ENCODE measurements at places on chromosomes 3 and 15.
A peak's percentile ranks its signal among the peaks of the same experiment; 100 is the strongest.

DNA sequence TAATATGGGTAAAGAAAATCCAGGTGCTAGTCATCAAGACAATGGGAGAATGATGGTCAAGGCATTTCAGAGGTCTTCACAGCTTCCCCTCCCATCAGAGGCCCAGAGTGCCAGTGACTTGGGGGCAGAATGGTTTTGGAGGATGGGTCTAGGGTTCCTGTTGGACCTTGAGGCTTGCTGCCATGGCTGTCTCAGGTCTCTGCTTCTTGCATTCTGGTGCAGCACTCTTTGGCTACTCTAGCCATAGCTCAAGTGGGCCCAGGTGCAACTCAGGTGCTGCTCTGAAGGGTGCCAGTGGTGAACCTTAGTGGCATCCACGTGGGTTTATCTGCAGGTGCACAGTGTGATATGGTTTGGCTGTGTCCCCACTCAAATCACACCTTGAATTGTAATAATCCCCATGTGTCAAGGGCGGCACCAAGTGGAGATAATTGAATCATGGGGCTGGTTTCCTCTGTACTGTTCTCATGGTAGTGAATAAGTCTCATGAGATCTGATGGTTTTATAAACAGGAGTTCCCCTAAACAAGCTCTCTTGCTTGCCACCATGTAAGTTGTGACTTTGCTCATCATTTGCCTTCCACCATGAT is 48.5 kb upstream of the PEX5L start:
- DNase-seq: no peak

GRCh38 chr3:159301961-159302360 is 500.1 kb downstream of the MFSD1 start:
- no peak for DNase-seq

GRCh38 chr3:177838766-177839350 is 641.6 kb upstream of the TBL1XR1 start:
- no peak for DNase-seq

- DNase-seq: no peak
These were observed 15.4 kb downstream of the BCL2L10 start for GRCh38 chr15:52097180-52097579.

- DNase-seq: no peak
These were observed 74.6 kb downstream of the IQSEC1 start for GRCh38 chr3:12998648-12999047.

DNA sequence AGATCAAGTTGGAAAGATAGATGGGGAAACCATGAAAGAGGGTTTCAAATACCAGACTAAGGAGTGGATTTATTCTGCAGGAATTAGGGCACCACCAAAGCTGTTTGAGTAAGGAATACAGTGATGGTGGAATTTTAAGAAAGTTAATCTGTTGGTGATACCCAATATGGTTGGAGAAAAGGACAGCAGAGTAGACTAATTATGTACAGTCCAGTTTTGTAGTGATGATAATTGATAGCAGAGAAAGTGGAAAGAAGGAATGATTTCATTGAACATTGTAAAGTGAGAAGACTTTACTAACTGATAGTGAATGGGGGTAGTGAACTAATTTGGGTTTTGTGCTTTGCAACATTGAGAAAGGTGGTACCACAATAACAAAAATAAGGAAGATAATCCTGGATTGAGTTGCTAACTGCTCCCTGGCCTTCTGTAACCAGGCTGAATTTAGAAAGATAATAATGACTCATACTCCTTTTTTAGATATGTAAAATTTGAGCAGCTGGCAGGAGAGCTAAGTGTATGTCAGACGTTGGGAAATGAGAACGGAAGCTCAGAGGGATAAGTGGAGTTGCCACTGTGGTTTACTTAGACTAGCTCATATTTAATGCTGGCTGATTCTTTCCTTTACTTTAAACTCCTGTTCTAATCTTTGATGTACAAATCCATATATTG is 16.9 kb downstream of the TCAIM start:
- DNase-seq: peak; percentile 29

DNA sequence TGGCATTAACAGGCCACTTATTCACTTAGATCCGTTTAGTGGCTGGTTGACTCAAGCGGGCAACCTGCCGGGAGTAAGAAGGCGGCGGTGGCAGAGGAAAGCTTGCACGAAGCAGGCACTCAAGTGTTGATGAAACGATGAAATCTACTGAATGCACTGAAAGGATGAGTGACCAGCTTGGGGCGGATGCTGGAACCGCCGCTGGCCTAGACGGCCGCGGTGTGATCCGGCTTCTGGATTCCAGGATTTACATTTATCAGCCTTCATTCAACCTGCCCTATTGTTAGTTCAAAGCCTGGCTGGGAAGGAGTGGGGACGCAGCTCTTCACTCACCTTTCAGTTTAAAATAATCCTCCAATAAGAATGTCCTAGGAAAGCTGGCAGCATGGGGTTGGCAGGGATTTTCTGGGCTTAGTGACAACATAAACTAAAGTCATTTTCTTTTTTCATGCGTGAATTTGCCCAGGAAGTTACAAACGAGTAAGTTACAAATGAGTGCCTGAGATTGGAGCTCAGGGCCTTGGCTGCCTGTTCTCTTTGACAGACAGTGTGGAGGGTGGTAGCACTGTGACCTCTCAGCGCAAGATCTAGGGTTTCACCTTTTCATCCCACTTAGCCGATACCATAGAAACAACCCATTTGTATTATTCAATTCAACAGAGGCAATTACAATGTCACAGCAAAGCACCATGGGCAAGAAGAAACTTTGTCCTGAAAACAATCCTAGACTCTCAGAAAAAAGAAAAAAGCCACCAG is 1.1 kb upstream of the PLCH1 start:
- peak; percentile 75 for DNase-seq

GRCh38 chr3:94323596-94323995 is 260.7 kb downstream of the NSUN3 start:
- no peak for DNase-seq

DNA sequence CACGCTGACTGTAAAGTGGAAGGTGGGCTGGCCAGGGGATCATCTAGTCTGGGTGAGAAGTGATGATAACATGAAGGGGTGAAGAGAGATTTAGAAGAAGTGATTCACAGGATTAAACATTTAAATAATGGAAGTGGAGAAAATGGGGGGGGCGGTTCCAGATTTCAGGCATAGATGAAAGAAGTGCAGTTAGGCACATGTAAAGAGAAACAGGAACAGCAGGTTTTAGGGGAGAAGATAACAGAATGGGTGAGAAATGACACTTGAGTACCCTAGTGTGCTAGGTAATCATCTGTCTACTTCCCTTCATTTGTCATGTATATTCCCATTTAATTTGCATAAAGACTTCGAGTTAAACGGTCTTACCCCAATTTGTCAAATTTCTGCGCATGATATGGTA is 15.3 kb downstream of the B3GNT5 start:
- DNase-seq: no peak

DNA sequence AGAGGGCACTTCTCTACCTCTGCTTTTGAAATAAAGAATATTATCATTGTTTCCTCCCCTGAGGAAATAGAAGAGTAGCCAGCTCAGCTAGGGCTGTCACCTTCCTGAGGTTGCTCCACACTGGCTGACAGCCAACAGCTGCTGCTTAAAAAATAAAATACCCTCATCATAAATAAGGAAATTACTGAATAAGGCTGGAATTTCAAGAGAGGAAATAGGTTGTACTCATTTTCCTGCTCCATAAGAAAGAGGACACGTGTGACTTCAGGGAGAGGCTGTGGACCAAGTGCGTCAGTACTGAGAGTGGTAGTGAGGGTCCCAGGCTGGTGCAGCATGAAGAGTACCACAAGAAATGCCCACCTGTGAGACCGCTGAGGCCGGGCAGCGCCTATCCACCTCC is 8.1 kb upstream of the C2CD4B start:
- DNase-seq: no peak

- no peak for DNase-seq
These were observed 114.6 kb downstream of the LRRK1 start for GRCh38 chr15:101033801-101034200.

DNA sequence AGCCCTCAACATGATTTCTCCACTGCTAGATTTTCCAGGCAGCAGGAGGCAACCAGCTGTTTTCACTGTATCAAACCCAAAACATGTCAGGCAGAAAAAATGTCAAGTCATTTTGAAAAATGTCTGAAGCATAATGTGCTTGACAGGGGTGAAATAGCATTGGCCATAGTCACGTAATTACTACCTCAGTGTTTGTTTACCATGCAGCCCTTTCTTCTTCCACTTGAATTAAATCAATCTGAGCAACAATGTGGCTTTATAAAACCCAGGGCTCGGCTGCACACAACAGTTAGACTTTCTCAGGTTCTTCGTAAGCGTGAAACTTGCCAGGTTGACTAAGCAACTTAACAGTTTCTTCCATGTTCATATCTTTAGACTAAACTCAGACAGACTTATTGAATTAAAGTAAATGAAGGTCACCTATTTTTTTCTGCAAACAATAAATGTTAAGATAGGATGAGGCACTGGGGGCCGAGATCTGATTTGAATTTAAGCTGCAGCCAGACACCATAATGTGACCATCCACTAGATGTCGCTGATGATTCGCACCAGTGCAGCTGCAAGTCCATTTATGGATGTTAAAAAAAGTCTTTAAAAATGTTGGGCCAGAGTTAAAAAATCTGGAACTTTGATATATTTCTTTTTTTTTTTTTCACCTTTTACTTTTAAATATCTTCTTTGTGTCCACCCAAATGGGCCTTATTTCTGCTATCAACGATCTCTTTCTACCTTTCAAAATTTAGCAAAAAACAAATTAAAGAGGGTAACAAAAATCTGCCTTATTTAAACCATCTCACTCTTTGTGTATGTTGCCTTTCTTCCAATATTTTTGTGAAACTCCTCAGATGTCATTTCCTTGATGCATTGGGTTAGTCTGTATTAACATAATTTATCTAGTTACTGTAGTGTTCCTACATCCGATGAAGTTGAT is 305.9 kb downstream of the CACNA2D3 start:
- DNase-seq: peak; percentile 70

- DNase-seq: no peak
These were observed 132.0 kb upstream of the LMCD1 start for GRCh38 chr3:8369638-8370037.

DNA sequence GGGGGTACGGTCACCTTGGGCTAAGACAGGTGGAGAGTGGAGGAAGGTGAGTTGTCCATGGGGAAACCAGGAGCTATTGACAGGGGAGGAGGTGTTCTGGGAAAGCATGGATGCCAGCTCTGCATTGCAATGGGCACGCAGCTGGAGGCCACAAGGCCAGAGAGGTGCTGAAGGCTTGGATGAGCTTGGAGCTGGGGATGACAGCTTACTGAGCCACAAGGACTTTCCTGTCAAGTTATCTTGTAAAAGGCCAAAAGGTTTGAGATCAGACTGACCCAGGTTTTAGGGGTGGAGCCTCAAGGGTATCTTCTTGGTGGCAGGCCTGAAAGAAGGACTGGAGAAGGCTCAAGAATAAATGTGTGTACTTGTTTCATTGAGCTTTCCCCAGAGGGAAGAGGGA is 115.2 kb downstream of the ASB7 start:
- DNase-seq: no peak

DNA sequence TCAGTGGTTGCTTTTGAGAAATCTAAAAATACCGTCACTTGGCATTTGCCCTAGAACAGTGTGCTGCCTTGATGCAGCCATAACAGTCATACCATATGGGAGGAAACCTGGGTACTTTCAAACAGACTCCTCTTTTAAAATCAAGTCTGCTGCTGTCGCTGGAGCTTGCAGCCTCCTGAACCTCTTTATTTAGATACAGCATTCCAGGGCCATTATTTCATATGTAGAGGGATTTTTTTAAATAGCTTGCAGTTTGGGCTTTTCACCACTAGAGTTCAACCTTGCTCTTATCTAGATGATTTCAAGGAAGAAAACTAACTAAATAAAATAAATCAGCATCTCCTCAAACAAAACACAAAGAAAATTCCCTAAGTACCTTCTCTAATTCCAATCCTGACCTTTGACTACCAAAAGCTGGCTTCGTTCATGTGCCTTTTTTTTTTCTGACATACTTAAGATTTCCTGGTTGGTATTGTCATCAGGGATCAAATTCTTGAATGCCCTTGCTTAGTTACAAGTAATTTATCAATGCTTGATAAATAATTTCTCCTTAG is 111.6 kb downstream of the KBTBD8 start:
- peak; percentile 38 for DNase-seq

- no peak for DNase-seq
These were observed 63.1 kb downstream of the MAP6D1 start for GRCh38 chr3:183762304-183762703.

DNA sequence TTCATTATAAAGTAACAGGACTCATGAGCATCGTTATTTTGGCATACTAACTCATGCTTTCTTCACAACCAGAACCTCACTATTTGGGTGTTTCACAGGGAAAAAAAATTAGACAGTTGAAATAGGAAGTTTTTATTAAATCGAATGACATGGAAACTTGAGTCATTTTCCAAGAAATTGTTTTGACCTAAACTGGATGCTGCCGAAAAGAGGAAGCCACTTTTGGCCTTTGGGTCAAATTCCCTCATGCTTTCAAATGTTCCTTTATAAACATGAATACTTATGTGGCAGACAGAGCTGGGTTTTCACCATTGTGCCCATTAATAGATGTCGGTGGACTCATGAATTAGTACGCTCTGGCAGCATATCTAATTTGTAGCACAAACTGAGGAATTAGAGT is 224.9 kb downstream of the MCTP2 start:
- DNase-seq: no peak

- no peak for DNase-seq
These were observed 20.6 kb downstream of the SMAD3 start for GRCh38 chr15:67085818-67086636.

GRCh38 chr15:74259821-74260607 is 23.9 kb downstream of the CCDC33 start:
- DNase-seq: no peak

- peak; percentile 51 for DNase-seq
These were observed 43.4 kb downstream of the APBA2 start for GRCh38 chr15:28929200-28929599.

GRCh38 chr15:29244123-29244522 is 25.5 kb downstream of the NSMCE3 start:
- no peak for DNase-seq

DNA sequence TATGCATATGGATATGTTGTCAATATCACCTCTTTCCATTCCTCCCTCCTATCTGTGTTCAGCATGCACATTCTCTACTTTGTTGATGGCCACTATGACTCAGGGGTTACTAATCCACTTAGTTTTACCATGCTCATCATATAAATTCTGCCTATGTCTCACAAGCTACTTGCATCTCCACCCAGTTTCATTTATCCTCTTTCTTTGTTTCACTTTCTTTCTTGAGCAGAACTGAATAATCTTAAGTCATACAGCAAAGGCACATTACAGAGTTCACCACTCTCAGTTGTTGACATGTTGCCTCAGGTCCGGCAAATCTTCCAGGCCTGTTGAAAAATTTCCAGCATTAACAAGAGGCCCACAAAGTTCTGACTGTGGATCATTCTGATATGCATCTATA is 71.5 kb downstream of the SSR3 start:
- no peak for DNase-seq
